ENCODE measurements at places on chromosomes 12 and 14. TPM values are rescaled to one million over a fixed set of nuclear protein-coding genes. Genes with fewer than 3 reads are reported as not detected.

The NUAK1 gene
- total RNA-seq, result not detected

The RFX4 gene
- total RNA-seq, result not detected

The PLA2G1B gene
- total RNA-seq, result not detected

The LBHD2 gene
- not detected for total RNA-seq

The KRT71 gene
- total RNA-seq, result not detected

The HHIPL1 gene
- total RNA-seq, result 0.32 TPM

The ADGRD1 gene
- 0.70 TPM for total RNA-seq

The GALNT9 gene
- not detected for total RNA-seq

The RPS6KA5 gene
- total RNA-seq, result 15.7 TPM

The SOAT2 gene
- 0.59 TPM for total RNA-seq

The MANSC1 gene
- total RNA-seq, result 1.4 TPM

The SPIC gene
- not detected for total RNA-seq

The KRT72 gene
- total RNA-seq, result 7.7 TPM

The CLEC4C gene
- not detected for total RNA-seq

The POLE2 gene
- 47.6 TPM for total RNA-seq

The MGAT4C gene
- total RNA-seq, result not detected

The HOXC6 gene
- not detected for total RNA-seq

The MMP17 gene
- not detected for total RNA-seq

The HOXC12 gene
- total RNA-seq, result not detected

The LRFN5 gene
- not detected for total RNA-seq

The PTCSC3 gene
- not detected for total RNA-seq

The SPTB gene
- total RNA-seq, result 0.41 TPM

The SLC10A1 gene
- total RNA-seq, result not detected

Measured in activated naive CD4-positive, alpha-beta T cell treated with anti-CD3 and anti-CD28 coated beads, Interleukin-2, amount 50 U/mL, for 72 hours (primary cell).